ENCODE measurements at places on chromosomes 12 and 14. TPM values are rescaled to one million over a fixed set of nuclear protein-coding genes. Genes with fewer than 3 reads are reported as not detected.

GRCh38 chr14:90815572-90815821, 733 bp downstream of the TTC7B start:
- H3K36me3 ChIP-seq, result no peaks in the 10 kb centered on the region
- peak overlapping the region; percentile 97 for H3K4me3 ChIP-seq
- DNase-seq, result no peak
- H3K4me1 ChIP-seq, result no peaks in the 10 kb centered on the region

DNA sequence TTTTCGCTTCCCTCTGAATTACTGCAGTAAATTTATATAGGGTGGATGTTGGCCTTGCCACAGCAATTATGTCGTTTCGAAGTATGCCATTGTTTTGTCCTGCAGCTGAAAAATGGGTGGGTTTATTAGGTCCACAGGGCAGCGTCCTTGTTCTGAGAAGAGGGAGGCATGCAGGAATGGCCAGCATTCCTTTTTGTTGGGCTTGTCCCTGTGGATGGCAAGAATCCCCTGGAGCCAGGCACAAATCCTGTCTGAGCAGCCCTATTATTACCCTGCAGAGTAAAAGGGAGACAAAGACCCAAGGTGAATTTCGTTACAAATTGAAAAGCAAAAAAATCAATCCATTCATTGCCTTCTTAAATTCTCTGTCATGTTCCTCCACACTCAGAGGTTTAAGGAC, 88.1 kb downstream of the CHST11 start:
- no peak overlapping the region for H3K27ac ChIP-seq
- H3K27me3 ChIP-seq, result no peaks in the 10 kb centered on the region
- no peak for DNase-seq
- no peak overlapping the region for H3K4me3 ChIP-seq

GRCh38 chr12:57145460-57146059, 1.9 kb downstream of the LRP1-AS start:
- peak overlapping the region; percentile 9 for H3K27ac ChIP-seq
- no peaks in the 10 kb centered on the region for H3K27me3 ChIP-seq
- no peak for DNase-seq
- H3K4me3 ChIP-seq, result no peak overlapping the region
- H3K36me3 ChIP-seq, result peaks cover 3% of the 10 kb centered on the region

DNA sequence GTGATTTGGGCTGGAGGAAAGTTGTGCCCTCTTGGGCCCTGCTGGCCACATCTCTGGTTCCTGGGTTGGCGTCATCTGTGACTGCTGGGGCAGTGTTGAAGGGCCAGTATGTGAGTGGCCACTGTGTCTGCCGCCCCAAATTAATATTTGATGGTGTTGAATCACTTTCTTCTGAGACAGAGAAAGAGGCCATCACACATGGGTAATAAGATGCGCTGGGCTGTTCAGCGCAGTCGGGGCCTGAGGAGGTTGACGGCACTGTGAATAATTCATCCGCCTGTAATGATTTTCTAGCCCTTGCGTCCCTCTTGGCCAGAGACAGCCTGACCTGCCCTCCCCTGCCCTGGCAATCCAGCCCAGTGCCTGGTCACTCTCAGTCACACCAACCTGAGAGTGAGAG, 56.2 kb upstream of the BEGAIN start:
- no peak overlapping the region for H3K27ac ChIP-seq
- DNase-seq, result no peak
- no peaks in the 10 kb centered on the region for H3K27me3 ChIP-seq
- no peaks in the 10 kb centered on the region for H3K36me3 ChIP-seq
- H3K4me1 ChIP-seq, result no peaks in the 10 kb centered on the region

- H3K36me3 ChIP-seq, result no peaks in the 10 kb centered on the region
- no peak overlapping the region for H3K27ac ChIP-seq
- peak; percentile 62 for DNase-seq
- peaks cover 16% of the 10 kb centered on the region for H3K4me1 ChIP-seq
These were observed 164.0 kb downstream of the FOXN3 start for GRCh38 chr14:89252887-89253532.

DNA sequence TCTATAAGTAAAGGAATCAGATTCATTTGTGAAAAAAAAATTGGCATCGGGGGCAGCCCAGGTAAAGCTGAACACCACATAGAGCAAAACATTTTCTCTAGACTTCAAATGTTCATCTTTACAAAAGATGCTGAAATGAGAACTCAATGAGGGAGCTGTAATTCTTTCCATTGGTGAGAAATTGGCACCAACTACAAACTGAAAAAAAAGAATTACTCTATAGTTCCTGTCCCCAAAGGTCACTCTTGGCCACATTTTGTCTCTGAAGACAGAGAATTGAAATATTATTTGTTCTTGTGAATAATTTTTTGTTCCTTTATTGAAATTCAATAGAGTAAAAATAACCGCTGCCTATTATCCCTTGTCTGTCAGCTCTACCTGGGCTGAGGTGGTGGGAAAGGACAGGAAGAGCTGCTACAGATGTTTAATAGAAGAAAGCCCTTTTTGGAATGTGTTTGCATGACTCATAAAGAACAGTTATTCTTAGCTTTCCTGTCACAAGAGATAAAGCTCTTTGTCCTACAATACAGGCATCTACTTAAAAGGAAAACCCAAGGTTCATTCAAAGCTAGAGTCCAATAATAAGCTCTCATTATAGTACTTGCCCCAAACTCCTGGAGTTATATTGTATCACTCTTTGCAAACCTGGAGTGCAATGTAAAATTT, 380.1 kb upstream of the KITLG start:
- no peaks in the 10 kb centered on the region for H3K27me3 ChIP-seq
- no peaks in the 10 kb centered on the region for H3K36me3 ChIP-seq
- H3K27ac ChIP-seq, result no peak overlapping the region
- no peak for DNase-seq
- H3K4me3 ChIP-seq, result no peak overlapping the region

DNA sequence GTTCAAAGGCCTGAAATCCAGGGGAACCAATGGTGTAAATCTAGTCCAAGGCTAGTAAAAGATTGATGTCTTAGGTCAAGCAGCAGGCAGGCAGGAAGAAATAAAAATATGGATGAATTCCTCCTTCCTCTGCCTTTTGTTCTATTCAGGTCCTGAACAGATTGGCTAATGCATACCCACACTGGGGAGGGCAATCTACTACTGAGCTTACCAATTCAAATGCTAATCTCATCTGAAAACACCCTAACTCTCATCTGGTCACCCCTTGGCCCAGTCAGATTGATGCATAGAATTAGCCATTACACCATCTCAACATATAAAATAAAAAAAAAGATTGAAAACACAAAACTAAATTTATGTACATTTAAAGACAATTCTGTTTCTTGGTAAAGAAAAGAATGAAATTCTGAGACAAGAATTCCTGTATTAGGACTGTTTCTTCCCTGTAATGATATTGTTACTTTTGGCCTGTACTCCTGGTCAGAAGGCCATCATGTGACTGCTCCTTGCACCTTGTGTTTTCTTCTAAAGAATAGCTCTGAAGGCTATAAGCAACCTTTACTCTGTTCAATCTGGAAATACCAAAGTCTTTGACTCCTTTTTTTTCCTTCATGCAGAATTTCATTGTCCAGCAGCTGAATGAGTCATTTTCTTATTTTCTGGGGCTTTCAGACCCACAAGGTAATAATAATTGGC, 19.9 kb downstream of the CLEC6A start:
- no peaks in the 10 kb centered on the region for H3K4me1 ChIP-seq
- DNase-seq, result no peak
- no peak overlapping the region for H3K4me3 ChIP-seq
- no peaks in the 10 kb centered on the region for H3K27me3 ChIP-seq

DNA sequence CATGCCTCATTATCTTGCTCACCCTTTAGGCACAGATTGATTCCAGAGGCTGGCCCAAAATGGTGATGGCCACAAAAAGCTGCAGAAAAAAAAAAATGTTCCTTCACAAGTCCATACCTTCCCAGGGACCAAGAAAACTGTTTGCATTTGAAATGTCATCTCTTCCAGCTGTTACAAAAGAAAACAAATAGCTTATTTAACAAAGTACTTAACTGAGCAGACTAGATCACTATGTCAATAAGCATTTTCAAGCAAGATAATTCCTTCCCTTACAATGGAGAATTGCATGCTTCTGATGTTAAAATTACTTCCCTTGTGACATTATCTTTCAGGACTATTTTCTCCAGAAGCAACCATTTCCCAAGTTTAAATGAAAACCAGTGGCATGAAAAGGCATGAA, 377.9 kb upstream of the KITLG start:
- no peak overlapping the region for H3K4me3 ChIP-seq
- no peaks in the 10 kb centered on the region for H3K27me3 ChIP-seq
- DNase-seq, result no peak
- no peaks in the 10 kb centered on the region for H3K4me1 ChIP-seq

DNA sequence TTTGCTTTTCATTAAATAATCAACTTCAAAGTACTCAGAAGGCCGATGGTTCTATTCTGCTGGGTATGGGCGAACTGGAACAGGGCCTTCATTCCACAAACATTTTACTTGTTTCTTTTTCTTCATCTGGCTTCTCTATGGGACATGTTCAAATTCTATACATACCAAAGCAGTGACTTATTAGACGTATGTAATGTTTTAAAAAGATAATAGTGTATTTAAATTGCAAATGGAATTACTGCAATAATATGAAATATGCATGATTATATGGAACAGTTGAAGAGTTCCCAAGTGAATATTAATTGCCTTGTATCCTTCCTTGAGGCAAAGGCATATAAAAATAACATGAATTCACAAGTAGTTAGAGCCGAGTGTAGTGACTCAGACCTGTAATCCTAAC, 75.5 kb downstream of the FAR2 start:
- no peaks in the 10 kb centered on the region for H3K36me3 ChIP-seq
- DNase-seq, result no peak
- H3K4me1 ChIP-seq, result no peaks in the 10 kb centered on the region
- H3K27me3 ChIP-seq, result no peaks in the 10 kb centered on the region
- no peak overlapping the region for H3K27ac ChIP-seq
- H3K4me3 ChIP-seq, result no peak overlapping the region

DNA sequence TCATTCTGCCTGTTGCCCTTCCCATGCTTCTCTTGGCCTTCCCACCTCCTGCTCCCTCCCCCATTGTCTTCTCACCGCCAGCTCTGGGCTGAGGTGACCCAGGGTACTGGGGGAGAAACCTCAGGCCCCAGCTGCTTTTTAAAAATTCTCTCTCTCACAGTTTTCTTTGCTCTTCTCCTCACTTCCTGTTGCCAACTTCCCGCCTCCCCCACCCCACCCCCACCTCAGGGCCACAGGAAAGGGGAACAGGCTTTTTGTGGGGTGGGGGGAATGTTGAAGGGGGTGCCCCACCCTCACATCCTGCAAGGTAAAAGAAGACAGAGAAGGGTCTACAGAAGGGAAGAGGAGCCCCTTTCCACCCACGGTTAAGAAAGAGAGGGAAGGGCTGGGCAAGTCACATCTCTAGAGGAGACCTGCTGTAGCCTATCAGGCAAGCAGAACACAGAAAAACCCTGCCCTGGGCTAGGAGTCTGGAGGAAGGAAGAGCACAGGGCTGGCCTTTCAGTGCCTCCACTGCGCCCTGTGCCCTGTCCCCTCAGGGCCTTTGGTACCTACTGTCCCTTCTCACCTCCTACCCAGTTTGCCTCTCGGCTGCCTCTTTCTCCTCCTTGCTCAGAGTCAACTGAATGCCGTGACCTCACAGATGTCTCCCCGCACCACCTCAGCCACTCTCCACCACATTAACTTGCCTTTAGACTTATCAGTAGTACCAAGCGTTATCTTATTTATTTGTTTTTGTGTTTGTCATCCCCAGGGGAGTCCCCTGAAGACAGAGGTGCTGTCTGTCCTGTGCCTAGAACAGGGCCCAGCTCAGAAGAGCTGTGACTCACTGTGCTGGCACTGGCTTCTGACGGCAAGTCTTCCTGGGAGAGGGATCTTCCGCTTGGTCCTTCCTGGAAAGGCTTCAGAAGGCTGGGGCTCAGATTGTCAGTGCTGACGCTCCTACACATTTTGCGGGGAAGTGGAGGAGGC, 1.7 kb downstream of the ARHGAP9 start:
- H3K27me3 ChIP-seq, result no peaks in the 10 kb centered on the region
- no peaks in the 10 kb centered on the region for H3K36me3 ChIP-seq
- DNase-seq, result peak; percentile 73
- no peak overlapping the region for H3K4me3 ChIP-seq
- H3K4me1 ChIP-seq, result no peaks in the 10 kb centered on the region

DNA sequence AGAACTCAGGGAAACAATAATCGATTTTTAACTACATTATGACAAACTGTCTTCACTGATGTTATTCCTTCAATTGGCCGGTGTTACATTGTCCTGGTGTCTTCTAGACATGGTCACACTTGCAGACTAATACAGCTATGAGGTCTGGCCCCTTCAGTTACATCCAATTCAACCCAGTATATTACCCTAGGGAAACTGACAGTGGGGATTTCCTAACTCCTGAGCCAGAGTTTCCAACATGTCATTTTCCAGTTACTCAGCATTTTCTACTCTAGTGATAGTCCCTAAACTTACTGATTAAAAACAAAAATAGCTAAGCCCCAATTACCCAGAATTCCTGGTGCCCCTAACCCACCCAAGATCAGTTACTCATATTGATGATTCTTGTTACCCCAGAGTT, 21.1 kb downstream of the IFNG start:
- no peaks in the 10 kb centered on the region for H3K36me3 ChIP-seq
- H3K4me3 ChIP-seq, result no peak overlapping the region
- no peak for DNase-seq
- no peaks in the 10 kb centered on the region for H3K4me1 ChIP-seq
- H3K27me3 ChIP-seq, result no peaks in the 10 kb centered on the region

GRCh38 chr12:107053709-107054108, 39.6 kb downstream of the CRY1 start:
- H3K27ac ChIP-seq, result no peak overlapping the region
- peaks cover 5% of the 10 kb centered on the region for H3K36me3 ChIP-seq
- no peaks in the 10 kb centered on the region for H3K4me1 ChIP-seq
- no peaks in the 10 kb centered on the region for H3K27me3 ChIP-seq
- no peak for DNase-seq

- H3K27me3 ChIP-seq, result no peaks in the 10 kb centered on the region
- H3K4me1 ChIP-seq, result peaks cover 3% of the 10 kb centered on the region
- H3K27ac ChIP-seq, result no peak overlapping the region
- no peak overlapping the region for H3K4me3 ChIP-seq
These were observed 683.9 kb upstream of the TMEM132C start for GRCh38 chr12:127583041-127583440.

GRCh38 chr12:132623072-132623869, 4.7 kb downstream of the P2RX2 start:
- no peaks in the 10 kb centered on the region for H3K4me1 ChIP-seq
- peaks cover 4% of the 10 kb centered on the region for H3K36me3 ChIP-seq
- DNase-seq, result no peak
- no peak overlapping the region for H3K27ac ChIP-seq

Gene MUCL1
- not detected for total RNA-seq

Gene IAPP
- total RNA-seq, result not detected

Gene TSHR
- 0.29 TPM for total RNA-seq

Gene GDF11
- 6.6 TPM for total RNA-seq

Gene NTF3
- 21.8 TPM for total RNA-seq

Gene PTPRQ
- total RNA-seq, result 10.3 TPM

Gene RNASE3
- total RNA-seq, result not detected

Gene SLC6A13
- not detected for total RNA-seq

Gene KRT82
- not detected for total RNA-seq

Gene SMIM41
- 0.84 TPM for total RNA-seq

Gene OTX2
- not detected for total RNA-seq

Measured in aorta (tissue), 5 donors.